CD4-positive, alpha-beta T cell treated with Interleukin-1 beta for 1 hour (primary cell): ENCODE measurements at places on chromosomes 16 and 17.

GRCh38 chr17:82457073-82457928 is 1.2 kb upstream of the NARF start:
- DNase-seq = peak; percentile 26

- peak; percentile 64 for DNase-seq
Measured at GRCh38 chr17:29622337-29623282, at the start of gene CORO6. CORO6 (minus strand) TSS chr17:29622912; CDS start chr17:29621421, 1,491 bp downstream.

DNA sequence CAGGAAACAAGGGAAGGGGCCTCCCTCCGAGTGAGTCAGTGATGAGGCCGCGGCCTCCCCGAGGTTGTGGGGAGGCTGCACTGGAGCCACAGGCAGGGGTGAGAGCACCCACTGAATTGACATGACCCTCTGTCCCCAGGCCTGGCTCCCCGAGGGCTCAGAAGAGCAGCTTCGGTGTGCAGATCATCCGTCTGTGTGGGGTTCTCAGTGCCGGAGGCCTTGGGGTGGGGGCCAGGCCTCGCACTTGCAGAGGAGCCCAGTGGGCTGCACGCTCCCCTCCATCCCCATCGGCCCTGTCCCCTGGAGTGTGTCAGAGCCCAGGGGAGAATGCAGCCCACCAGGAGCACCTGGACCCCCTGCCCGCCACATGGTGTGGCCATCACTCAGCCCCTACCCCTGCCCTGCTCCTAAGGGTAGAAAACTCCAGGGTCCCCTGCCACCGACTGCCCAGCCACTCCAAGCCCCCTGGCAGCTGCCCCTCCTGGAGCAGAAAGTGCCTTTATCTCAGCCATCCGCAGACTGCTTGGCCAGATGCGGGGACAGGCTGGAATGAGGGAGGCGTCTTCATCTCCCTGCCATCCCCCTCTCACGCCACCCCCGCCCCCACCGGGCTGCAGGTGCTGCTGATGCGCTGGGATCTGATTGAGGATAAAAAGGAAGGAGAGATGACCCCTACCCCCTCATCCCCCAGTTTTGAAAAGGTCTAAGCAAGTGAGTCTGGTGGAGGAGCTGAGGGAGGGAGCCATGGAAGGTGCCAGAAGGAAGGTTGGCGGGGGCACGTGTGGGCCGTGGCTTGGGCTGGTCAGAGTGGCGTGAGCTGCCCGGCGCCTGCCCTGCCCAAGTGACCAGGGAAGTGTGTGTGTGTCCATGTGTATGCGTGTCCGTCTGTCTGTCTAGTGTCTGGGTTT is 358.3 kb downstream of the SEC14L1 start:
- no peak for DNase-seq

DNA sequence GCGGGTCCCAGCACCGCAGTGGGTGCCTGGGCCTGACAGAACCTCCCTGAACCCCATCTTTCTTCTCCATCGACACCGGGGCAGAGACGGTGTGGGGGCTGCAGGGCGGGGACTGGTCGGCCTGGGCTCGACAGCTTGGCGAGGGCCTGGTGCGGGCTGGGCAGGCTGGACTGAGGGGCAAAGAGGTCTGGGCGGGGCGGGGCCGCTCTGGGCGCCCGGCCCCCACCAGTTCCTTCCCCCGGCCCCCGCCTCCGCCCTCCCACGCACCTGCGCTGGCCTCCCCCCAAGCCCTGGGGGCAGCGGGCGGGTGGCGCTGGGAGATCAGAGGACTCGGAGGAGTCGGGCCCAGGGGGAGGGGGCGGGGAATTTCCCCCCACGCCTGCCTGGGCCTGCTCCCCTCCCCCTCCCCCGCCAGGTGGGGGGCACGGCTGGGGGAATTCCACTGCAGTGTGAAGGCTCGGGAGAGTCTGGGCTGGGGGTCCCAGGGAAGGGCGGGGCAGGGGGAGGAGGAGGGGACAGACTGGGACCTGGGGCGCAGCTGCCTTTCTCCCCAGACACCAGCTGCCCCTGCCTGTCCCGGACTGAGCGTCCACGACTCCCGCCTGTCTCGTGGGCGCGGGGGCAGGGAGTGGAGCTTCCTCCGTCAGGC is 877 bp upstream of the KREMEN2 start:
- DNase-seq = peak; percentile 60

GRCh38 chr16:46982335-46982734 is 8.9 kb upstream of the DNAJA2 start:
- no peak for DNase-seq

- peak; percentile 22 for DNase-seq
Measured at GRCh38 chr16:22898874-22899348, 84.9 kb downstream of the HS3ST2 start.

DNA sequence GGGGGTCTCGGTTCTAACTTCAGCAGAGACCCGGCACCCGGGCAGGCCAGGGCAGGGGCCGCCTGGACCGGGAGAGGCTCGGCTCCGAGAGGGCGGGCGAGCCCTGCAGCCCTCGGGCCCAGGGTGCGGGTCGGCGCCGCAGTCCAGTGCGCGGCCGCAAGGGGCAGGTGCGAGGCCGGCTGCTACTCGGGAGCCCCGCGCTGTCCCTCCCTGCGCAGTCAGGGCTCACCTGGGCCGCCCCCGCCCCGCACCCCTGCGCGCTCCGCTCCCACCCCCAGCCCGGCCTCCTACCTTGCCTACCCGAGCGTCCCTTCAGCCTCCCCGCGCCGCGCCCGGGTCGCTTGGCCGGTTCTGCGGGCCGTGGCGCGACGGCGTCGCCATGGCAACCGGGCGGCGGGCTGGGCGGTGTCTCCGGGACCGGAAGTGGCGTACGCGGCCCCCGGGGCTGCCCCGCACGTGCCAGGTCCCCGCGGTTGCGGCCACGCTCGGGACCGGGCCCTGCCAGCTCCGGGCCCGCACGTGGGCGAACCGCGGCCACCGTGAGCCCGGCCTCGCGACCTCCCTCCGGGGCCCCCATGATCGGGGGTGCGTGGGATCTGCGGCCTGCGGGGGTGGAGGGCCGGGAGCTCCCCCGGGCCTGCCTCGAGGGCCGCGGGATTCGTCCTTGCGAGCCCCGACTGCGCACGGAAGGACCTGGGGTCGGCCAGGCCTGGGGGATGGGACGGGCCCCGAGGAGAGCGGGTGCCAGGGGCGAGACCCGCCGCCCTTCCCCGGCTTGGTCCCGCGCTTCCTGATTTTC is at the start of gene CYB561:
Gene CYB561, minus strand, starts transcription at position 353 of the 799 bp plus-strand sequence. CDS start 8,759 bp downstream, outside the sequence.
- peak; percentile 85 for DNase-seq

- DNase-seq = no peak
Measured at GRCh38 chr16:77918809-77919707, 103.3 kb upstream of the CLEC3A start.

DNA sequence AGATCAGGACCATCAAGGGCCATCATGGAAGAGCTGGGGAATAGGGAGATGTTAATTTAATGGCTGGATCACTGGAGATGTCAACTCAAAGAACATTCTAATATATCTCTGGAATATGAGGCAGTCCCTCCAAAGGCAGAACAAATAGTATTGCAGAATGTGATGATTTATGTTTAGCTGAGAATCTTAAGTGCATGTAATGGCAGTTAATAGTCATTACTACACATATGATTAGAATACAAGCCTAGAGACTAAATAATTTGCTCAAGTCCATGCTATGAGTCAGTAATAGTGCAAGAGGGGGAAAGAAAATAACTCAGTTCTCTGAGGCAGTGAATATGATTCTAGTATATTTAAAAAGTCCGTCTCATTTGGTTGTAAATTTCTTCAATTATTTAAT is 32.3 kb downstream of the SNTB2 start:
- DNase-seq = no peak

GRCh38 chr16:79986352-79986751 is 385.8 kb upstream of the MAF start:
- DNase-seq = no peak

GRCh38 chr16:4454623-4455022 is 19.8 kb downstream of the NMRAL1 start:
- DNase-seq = no peak

DNA sequence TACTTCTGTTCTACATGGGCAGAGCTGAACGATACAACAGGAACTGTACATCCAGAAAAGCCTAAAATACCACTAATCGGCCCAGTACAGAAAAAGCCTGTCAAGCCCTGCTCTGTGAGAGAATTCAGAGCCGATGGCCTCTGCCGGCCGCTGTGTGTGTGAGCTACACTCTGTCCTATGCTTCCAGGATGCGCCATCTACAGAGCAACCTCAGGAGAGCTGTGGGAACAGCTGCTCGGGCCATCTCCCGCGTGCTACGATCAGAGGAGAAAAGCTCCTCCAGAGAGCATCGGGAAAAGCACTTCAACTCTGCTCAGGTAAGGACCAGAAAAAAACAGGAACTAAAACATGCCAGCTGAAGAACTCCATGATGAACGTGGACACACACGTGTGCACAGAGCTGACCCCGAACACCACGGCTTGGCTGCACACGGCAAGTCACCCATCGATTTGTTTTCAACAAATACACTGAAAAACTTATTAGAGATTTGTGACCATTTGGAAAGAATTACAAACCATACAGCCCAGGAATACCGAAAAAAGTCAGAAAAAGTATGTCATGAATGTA is 115.9 kb downstream of the ANKRD11 start:
- DNase-seq = no peak

DNA sequence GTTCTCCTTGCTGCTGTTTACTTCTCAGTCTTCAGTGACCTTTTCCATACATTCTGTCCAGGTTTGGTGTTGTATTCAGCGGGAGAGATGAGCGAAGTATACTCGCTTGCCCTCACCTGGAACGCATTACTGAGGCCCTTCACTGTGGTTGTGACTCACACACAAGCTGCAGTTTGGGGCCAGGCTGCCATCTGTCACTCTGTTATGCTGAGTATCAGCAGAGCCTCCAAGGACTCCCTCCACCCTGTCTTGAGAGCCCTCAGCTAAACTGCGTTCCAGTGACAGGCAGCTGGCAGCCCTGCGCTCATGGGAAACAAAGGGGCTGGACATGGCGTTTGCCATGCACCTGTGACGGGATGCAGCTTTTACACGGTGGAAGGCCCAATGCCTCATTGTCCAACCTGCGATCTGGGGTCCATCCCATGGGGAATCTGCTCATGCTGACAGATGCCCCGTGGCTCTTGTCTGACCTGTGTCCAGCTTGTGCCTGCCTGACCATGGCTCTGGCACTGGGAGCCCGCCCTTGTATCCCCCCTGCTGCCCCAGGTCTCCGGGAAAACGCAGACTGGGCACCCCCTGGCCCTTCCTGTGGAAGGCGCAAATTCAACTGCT is 6.5 kb upstream of the ZNF778 start:
- no peak for DNase-seq

DNA sequence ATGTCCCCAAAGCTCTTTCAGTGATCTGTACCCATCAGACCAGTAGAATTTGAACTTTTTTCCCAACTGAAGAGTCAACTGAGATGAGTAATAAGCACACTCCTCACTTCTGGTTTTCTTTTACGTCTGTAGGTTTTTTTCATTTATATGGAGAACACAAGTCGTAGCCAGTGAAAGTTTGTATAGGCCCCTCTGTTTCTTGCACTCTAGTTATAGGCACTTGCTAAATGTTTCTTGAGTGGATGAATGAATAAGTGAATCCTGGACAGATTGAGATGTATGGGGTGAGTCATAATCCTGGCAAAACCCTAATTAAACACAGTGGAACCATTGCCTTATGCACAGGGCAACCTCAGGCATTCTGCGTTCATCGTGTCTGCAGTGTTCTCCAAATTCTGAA is 193.7 kb upstream of the TBX2 start:
- no peak for DNase-seq

DNA sequence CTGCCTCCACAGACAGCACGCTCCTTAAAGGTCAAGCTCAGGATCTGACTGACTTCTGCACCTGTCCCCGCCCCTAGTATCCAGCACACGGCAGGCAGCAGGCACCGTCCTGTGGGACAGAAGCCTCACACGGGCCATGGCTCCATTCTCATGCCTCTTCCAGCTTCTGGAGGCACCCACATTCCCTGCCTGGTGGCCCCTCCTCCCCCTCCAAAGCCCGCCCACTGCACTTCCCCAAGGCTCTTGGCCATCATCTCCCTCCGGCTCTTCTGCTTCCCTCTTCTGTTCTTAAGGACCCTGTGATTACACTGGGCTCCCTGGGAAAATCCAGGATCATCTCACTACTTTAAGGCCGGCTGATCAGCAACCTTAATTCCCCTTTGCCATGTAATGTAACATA is 3.5 kb downstream of the CANT1 start:
- DNase-seq = no peak

- DNase-seq = no peak
Measured at GRCh38 chr17:30296499-30297080, 4.8 kb upstream of the BLMH start.

DNA sequence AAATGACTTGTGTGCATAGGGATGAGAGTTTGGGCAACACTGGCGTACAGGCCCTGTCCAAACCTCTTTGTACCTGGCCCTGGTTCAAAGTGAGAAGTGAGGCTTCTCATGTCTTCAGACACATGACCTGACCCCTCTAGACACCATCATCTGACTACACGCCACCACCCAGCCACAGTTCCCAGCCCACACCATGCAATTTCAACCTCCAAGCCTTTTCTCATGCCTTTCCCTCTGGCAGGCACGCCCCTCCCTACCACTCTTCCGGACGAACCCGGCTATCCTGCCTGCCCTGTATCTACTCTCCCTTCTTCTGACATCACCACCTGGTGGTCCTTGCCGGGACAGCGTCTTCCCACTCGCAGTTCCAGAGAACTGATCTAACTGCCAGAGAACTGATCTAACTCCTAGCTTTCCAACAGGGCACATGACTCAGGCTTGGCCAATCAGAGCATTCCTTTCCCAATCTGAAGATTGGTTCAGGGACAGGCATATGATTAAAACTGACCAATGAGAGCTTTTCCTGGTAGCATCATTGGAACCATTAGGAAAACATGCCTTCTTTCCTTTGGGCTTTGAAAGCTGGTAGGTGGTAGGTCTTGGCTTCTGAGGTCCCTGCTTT is 27.1 kb upstream of the IL21R start:
- DNase-seq = peak; percentile 56

GRCh38 chr16:57092786-57093411 is 516 bp downstream of the CPNE2 start:
- DNase-seq = peak; percentile 44

DNA sequence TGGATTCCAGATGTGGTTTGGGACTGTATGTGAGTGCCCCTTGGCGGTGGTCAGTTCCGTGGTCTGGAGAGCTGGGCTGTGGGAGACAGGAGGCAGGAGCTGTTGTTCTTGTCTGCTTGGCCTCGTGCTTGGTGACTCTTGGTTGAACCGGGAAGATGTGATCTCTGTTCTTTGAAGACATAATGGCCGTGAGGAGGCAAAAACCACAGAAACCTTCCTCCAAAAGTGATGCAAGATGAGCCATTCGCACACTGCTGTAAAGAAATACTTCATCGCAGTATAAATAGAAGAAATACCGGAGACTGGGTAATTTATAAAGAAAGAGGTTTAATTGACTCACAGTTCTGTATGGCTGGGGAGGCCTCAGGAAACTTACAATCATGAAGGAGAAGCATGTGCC is 128.8 kb downstream of the RAP1GAP2 start:
- no peak for DNase-seq

- DNase-seq = no peak
Measured at GRCh38 chr17:76318586-76318985, 10.5 kb upstream of the QRICH2 start.

- no peak for DNase-seq
Measured at GRCh38 chr17:66190738-66191592, 968 bp downstream of the CEP112 start.
